B cell (primary cell): ENCODE measurements at places on chromosomes 4 and X. TPM values are rescaled to one million over a fixed set of nuclear protein-coding genes. Genes with fewer than 3 reads are reported as not detected.

DNA sequence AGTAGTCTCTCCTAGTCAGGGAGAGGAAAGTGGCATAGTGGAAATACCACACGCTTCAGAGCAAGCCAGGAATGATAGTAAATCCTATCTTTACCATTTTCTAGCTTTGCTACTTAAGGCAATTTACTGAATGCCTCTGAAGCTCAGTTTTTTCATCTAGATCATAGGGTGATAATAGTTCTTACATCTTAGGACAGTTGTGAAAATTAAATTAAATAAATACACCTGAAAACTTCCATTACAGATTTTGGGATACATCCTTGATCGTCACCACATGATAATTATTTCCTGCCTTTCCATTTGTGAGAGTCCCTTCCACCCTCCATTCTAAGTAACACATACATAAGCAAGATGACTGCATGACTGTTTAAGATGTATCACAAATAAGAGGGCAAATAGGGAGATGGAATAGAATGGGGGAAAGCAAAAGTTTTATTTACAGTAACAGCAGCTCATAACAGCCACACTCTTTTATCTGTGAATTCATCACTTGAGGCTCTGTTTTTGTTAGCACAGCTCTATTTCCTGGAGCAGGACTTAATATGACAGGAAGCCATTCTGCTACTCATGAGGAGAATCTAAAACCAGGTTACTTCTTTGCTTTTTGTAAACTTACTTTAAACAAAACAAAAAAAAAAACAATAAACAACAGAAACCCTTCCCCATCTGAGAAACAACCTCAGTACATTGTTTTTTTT is 13.4 kb downstream of the P2RY10 start:
- no peak overlapping the region for H3K4me3 ChIP-seq
- H3K27ac ChIP-seq: peak overlapping the region; percentile 41
- H3K36me3 ChIP-seq: peaks cover 69% of the 10 kb centered on the region

HTN3 gene
- total RNA-seq: not detected in 2 replicates

GAGE12H gene
- not detected in 2 replicates for total RNA-seq

DNA sequence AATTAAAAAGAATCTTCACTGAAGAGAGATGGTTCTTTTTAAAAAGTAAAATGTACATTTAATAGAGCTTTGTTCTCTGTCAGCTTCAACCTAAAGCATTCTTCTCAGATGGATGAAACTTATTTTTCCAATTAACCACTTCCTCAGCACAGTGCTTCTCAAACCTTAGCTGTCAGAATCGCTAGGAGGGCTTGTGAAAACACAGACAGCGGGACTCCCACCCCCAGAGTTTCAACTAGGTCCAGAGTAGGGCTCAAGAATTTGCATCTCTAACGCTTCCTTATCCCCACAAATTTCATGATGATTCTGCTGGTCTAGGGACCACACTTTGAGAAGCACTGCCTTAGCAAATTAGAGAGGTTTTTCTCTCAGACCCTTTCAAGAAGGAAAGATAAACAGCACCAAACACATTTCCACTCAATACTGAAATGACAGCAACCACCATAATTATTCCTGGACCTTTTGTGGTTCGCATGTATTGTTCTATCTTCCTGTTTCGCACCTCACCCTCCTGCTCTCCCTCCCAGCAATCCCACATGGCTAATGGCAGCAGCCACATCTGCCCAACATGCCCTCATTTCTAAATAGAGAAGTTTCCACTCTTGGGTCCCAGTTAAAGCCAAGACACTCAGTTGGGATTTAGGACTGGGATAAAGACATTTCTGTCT is 73.2 kb downstream of the ZNF827 start:
- H3K36me3 ChIP-seq: no peaks in the 10 kb centered on the region
- no peak overlapping the region for H3K27ac ChIP-seq
- H3K4me3 ChIP-seq: no peak overlapping the region
- no peak for DNase-seq
- H3K4me1 ChIP-seq: no peaks in the 10 kb centered on the region
- no peaks in the 10 kb centered on the region for H3K27me3 ChIP-seq

DNA sequence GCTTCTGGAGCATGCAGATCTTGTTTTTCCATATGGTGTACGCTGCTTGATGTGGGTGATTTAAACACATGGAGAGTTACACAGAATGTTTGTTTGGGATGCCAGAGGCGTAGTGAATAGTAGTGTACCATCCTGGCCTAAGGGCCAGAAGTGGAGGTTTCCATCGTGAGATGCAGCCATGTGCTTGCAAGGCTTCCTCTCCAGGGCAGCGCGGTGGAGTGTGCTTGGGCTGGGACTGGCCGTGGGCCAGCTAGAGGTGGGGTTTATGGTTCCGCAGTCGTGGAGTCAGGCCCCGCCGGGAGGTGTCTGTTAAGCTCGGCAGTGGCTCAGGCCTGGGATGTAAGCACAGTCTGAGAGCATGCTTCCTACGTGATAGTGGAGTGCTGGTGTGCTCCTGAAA is 14.0 kb downstream of the STOX2 start:
- DNase-seq: no peak
- no peaks in the 10 kb centered on the region for H3K4me1 ChIP-seq
- H3K4me3 ChIP-seq: no peak overlapping the region

TRIM61 gene
- total RNA-seq: 2.2 and 2.3 TPM in 2 replicates

DNA sequence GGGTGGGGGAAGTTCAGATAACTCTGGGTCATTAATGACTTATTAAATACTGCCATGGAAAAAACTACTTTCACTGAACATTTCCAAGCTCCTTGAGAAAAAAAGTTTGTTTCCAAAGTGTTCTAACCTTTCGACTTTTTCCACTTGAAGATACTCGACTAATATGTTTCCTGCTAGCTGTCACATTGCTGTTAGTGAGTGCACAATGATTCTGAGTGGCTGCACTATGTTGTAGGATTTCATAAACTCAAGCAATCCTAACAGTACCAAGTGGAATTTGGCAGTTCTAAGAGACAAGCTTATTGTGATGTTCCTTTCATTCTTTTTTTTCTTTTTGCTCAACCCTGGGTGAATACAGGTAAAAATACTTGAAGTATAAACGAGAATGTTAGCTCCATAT is 33.4 kb downstream of the GRXCR1 start:
- H3K4me1 ChIP-seq: no peaks in the 10 kb centered on the region
- H3K36me3 ChIP-seq: no peaks in the 10 kb centered on the region
- no peak for DNase-seq
- no peak overlapping the region for H3K4me3 ChIP-seq
- H3K27ac ChIP-seq: no peak overlapping the region

ZFYVE28 gene
- 12.1 and 13.4 TPM in 2 replicates for total RNA-seq

KLF8 gene
- 42.7 and 43.1 TPM in 2 replicates for total RNA-seq

ANAPC10 gene
- 18.9 and 19.4 TPM in 2 replicates for total RNA-seq

AGTR2 gene
- not detected in 2 replicates for total RNA-seq

DNA sequence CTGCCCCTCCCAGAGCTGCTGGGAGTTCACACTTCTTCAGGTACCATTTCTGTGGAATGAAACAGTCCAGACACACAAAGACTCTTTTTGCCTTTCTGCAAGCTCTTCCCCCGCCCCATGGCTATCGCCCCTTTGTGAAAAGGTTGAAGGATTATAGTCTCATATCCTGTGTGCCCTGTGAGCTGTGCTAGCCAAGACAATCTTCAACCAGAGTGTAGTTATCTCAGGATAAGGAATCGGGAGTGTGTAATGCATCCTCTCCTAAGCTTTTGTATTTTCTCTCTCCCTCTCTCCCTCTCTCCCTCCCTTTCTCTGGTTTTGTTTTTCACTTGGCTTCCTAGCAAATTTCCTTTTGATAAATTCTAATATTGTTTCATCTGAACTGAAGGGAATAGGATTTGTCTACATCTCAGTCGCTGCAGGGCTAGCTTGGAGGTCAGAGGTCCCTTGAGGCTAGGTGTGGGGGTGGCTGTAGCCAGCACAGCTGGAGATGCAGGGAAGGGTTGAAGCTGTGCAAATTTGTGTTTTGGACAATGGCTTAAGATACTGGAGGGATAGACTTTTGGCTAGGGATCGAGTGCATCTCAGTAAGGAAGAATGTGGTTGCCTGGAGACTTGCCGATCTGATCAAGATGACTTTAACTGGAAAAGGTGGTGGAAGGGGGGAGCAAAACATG is 74.6 kb upstream of the NALF2 start:
- no peak for DNase-seq
- H3K36me3 ChIP-seq: no peaks in the 10 kb centered on the region
- no peaks in the 10 kb centered on the region for H3K4me1 ChIP-seq
- no peak overlapping the region for H3K27ac ChIP-seq
- no peaks in the 10 kb centered on the region for H3K27me3 ChIP-seq

YIPF7 gene
- total RNA-seq: 0.53 TPM in 1 of 2 replicates, not detected in the other

- H3K27ac ChIP-seq: no peak overlapping the region
- H3K36me3 ChIP-seq: no peaks in the 10 kb centered on the region
- H3K4me3 ChIP-seq: no peak overlapping the region
- H3K4me1 ChIP-seq: no peaks in the 10 kb centered on the region
- peaks cover 27% of the 10 kb centered on the region for H3K27me3 ChIP-seq
Measured at GRCh38 chr4:6403400-6403685, 69.1 kb downstream of the PPP2R2C start.

DNA sequence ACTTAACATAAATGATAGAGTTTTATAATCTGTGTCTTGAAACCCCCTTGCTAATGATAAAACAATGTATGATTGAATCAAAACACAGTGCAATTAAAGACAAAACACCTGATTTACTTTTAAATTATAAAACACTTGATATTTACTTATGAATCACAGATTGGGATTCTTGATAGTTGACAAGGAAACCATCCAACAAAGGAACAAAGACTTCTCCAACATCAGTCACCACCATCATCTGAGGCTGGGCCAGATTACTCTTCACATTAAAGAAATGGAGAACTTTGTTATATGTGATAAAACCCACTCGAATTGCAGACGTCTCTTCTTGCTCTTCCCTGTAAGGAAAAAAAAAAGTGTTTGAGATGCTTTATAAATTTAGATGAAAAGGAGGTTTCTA is 67.4 kb downstream of the METTL14 start:
- DNase-seq: no peak
- no peaks in the 10 kb centered on the region for H3K36me3 ChIP-seq
- no peaks in the 10 kb centered on the region for H3K27me3 ChIP-seq
- no peak overlapping the region for H3K4me3 ChIP-seq

PRR32 gene
- total RNA-seq: not detected in 2 replicates

DNA sequence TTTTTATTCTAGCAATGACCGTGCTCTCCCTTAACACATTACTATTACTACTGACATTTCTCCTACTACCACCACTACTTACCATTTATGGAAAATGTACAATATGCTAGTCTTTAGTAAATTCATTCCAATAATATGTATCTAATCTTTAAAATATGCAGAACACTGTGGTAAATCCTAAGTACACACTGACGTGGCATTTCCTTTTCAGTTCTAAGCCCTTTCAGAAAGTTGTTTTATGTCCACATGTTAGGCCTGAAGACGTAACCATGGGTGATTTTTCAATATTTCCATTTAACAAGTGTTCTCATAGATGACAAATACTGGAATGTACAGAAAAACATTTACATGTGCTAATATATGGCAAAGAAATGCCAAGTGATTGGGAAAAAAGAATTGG is 268.6 kb upstream of the SLIT2 start:
- no peaks in the 10 kb centered on the region for H3K36me3 ChIP-seq
- H3K27ac ChIP-seq: no peak overlapping the region
- no peaks in the 10 kb centered on the region for H3K4me1 ChIP-seq
- no peak overlapping the region for H3K4me3 ChIP-seq
- DNase-seq: no peak
- no peaks in the 10 kb centered on the region for H3K27me3 ChIP-seq

GRCh38 chr4:80139671-80140070 is 57.6 kb upstream of the PRDM8 start:
- DNase-seq: peak; percentile 19
- no peak overlapping the region for H3K4me3 ChIP-seq
- no peaks in the 10 kb centered on the region for H3K36me3 ChIP-seq

MFAP3L gene
- 0.29 and 0.37 TPM in 2 replicates for total RNA-seq

SLC26A1 gene
- total RNA-seq: 0.92 and 1.1 TPM in 2 replicates

ODAM gene
- total RNA-seq: not detected in 2 replicates

RNF150 gene
- total RNA-seq: not detected in 2 replicates
